ENCODE measurements at places on chromosomes 16 and 17.

- no peak for DNase-seq
Measured at GRCh38 chr16:29644338-29644857, 18.6 kb upstream of the SPN start.

DNA sequence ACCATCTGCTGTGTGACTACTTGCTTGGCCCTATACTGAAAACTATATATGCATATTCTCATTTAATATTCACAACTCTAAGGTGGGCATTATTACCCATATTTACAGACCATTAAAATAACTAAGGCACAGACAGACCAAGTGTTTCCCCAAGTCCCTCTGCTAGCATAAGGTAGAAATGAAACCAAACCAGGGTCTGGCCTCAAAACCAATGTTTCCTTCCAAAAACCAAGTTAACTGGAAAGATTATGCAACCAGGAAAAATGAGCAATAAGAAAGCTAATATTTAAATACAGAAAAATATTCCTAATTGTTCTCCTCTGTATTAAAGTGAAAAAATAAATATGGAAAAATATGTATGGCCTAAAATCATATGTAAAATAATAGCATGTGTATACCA lies 50.1 kb downstream of the XPO6 start:
- DNase-seq = no peak

GRCh38 chr16:81107511-81107910 lies 11.3 kb upstream of the GCSH start:
- DNase-seq = no peak

DNA sequence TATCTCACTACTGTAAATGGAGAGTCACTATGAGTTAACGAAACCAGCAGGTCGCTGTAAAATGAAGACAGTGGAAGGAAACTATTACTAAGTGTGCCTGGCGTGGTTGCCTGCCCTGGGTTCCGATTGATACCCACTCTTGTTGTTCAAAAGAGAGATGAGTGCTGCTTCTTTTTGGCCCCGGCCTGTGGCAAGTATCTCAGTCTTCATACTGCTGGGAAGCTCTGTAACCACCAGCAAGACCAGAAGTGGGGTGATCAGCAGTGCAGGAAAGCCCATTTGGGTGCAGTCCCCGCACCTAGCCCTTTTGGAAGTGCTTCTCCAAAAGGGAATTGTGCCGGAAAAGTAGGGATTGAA lies 104.5 kb downstream of the SNX29 start:
- no peak for DNase-seq

Measured in glutamatergic neuron (in vitro differentiated cells).